NCI-H460 (cell line): ENCODE measurements at places on chromosomes 12 and 14.

GRCh38 chr12:89525305-89525823 is 483 bp downstream of the POC1B start:
- DNase-seq: no peak

GRCh38 chr12:54160769-54161480 is 27.9 kb downstream of the SMUG1 start:
- no peak for DNase-seq

DNA sequence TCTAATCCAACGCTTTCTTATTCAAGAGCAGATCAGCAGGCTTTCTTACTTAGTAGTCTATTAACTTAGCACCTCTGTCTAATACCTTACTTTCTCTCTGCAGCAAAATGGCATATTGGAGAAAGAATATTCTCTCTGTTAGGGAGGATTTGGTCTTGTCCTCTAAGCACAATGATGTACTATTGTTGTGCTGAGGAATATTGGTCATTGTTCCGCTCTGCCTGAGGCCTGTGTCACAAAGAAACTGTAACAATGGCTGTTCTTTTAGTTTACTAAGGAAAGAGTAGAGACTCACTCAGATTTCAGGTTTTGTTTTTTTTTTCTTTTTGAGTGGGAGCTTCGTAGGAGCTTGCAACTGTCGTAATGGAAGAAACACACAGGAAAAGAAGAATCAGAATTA is 1358.8 kb downstream of the LRFN5 start:
- no peak for DNase-seq

DNA sequence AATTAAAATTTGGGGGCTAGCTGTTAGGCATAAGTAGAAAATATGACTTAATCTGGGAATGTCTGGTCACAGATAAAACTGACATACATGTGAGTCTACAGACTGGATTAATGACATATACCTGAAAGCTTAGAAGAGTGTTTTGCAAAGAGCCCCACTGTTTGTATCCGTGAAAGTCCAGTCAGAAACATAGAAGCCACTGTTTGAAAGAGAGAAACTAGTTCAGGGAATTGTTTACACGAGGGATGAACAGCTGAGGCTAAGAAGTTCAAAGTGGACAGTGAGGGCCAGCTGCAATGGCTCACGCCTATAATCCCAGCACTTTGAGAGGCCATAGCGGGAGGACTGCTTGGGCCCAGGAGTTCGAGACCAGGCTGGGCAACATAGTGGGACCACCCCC is 36.2 kb upstream of the SGPP1 start:
- no peak for DNase-seq

- DNase-seq: no peak
Observed at GRCh38 chr12:100566887-100567637, 6.4 kb upstream of the GAS2L3 start.

GRCh38 chr12:131622422-131622955 is 88.4 kb upstream of the SFSWAP start:
- DNase-seq: no peak

- no peak for DNase-seq
Observed at GRCh38 chr14:44966601-44967336, 4.8 kb downstream of the TOGARAM1 start.

DNA sequence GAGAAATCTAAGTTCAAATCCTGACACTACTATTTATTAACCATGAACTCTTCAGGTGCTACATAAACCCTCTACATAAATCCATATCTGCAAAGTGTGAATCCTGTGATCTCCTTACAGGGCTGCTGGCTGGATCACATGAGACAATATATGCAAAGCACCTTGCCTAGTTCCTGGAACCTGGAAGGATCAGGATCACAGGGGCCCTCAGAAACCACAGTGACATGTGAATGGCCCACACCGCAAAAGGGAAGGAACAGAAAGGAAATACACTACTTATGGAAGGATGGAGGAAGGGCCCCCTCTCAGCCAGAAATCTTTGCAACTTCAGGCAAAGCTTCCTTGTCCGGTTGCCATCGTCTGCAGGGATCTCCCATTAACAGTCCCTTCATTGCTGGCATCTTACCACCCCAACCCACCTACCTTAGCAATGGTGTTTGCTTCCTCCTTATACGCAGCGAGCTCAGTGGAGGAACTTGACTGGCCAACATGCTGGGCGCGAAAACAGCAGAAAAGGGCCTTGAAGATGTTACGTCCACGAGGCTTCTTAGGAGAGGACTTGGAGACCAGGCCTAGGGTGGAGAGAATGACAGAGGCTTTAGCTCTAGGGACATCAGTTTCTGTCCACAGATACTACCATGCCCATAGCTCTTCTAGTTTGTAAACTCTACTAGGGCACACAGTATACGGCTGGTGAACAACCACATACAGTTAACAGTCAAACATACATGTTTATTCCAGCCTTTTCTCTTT is 10.7 kb upstream of the AVIL start:
- no peak for DNase-seq

- no peak for DNase-seq
Observed at GRCh38 chr12:15728118-15728598, 61.0 kb downstream of the EPS8 start.

DNA sequence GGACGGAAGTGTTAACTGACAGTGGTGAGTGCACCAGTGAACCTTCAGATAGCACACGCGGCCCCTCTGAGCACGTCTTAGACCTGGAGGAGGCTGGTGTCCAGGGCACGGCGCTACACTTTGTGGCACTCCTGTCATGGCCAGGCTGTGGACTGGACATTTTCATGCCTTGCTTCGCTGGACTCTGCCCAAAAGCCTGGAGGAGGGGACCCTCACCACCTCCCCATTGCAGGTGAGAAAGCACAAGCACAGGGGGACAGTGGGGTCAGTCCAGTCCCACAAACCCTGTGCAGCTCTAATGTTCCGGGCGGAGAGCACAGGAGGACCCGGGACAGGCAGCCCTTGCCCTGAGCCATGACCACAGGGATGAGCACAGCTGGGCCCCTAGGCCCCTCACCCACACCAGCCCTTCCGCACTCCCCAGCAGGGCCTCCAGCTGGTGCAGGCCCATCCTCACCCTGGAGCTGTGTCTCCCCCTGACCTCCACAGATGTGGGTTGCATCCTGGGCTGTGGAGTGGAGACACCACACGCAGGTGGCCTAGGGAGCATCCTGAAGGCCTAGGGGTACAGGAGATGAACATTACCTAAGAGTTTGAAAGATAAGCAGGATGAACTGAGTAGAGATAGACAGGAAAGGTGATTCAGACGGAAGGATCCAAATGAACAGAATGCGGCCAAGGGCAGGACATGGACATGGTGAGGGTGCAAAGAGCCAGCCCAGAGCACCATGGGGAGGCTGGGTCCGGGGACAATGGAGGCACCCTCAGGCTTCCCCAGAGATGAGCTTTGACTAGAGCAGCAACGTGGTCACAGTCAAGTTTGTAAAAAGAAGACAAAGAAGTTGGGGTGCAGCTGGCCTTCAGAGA is 132.8 kb downstream of the BCL11B start:
- DNase-seq: no peak

GRCh38 chr12:97946701-97947100 is 484.1 kb downstream of the RMST start:
- no peak for DNase-seq

- DNase-seq: no peak
Observed at GRCh38 chr12:79591988-79592387, 98.8 kb downstream of the PAWR start.

DNA sequence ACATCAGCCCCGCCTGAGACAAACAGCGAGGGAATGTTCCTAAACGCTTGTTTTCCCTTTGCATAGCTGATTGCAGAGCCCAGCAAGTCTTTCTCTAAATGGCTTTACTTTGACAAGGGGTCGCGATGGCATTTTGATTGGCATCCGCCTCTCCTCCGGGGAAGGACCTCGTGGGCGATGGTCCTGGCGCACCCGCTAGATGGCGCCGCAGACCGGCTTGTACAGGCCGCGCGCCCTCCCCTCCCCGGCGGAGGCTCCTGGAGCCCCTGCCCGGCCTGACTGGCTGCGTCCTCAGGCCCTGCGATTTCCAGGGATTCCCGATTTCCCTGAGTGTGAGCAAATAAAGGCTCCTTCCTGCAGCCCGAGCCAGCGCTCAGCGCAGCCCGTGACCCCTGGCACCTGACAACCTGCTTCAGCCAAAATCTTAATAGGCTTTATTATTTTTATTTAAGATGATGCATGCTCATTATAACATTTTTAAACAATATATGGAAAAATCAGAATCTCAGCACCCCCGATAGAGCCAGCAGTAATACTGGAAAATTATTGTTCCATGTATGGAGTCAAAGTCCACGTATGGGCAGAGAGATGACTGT is 468.3 kb downstream of the AACS start:
- DNase-seq: peak; percentile 18

GRCh38 chr12:116910645-116911451 is at the start of gene FBXW8:
Gene FBXW8, plus strand, starts transcription at chr12:116910950. Its CDS starts 88 bp downstream, at chr12:116911038.
- peak; percentile 43 for DNase-seq

DNA sequence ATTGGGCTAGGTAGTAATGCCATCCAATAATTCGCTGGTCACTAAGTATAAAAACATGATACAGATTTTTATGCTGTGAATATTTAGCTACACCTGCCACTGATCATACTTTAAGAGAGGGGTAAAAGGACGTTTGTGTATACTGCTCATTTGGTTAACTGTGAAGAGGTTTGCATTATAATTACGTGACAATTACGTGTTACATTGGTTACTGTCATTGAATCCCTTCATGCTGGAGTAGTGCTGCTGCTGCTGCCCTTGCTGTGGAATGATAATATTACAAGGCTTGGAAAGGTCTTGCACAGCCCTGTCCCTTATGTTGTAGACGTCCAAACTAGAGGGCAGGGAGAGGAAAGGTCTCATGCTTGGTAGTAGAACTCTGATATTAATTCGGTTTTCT is 312.2 kb upstream of the ATP2B1 start:
- DNase-seq: no peak

- DNase-seq: no peak
Observed at GRCh38 chr12:133106253-133106652, 23.8 kb downstream of the ZNF891 start.

- DNase-seq: peak; percentile 20
Observed at GRCh38 chr12:52380271-52380694, 5.2 kb downstream of the KRT84 start.

GRCh38 chr12:102052192-102053061 is 9.4 kb downstream of the WASHC3 start:
- DNase-seq: no peak

DNA sequence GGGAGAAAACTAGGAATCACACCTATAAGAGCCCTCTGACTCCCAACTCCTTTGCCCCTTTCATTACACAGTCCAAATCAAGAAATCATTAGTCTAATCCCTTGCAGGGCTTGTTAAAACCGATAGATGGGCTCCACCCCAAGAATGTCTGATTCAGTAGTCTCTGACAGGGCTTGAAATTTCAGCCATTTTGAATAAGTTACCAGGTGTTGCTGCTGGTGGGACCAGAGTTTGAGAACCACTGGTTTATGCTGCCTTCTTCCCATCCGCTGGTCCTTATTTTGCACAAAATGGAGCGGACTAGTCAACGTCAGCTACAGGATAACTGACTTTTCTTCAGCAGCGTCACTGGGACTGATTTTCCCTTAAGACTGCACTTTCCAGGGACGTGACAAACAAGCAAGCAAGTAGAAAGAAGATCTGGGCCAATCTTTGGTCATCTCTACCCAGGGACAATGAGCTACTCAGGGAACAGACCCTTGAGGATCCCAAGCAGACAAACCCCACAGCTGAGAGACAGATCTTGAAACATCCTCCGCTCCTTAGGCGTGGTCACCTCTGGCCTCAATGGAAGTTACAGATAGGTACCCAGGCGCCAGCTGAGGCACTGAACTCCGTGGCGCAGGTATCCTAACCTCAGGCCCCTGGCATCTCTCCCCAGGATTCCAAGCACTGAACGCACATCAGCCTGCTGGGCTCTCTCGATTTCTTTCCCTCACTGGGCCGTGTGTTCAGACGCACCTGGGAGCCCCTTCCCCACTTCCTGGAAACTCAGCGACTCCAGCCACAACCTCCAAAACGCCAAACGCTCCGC is 900 bp downstream of the KCTD10 start:
- DNase-seq: no peak

DNA sequence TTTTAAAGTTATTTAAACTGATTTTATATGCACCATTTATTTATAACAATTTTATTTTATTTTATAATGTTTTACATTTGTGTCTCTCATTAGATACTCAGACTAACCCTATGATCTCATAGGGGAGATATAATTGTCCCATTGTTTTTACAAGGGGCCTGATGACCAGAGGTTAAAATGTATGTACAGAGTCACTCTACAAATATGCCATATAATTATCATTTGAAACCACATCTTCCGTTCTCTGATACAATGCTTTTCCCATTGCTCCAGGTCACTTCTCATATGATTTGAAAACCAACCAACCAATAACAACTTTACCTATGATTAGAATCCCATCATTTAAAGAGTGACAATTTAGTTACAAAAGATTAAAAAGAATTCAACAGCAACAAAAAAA is 137.8 kb downstream of the GPHN start:
- DNase-seq: no peak

DNA sequence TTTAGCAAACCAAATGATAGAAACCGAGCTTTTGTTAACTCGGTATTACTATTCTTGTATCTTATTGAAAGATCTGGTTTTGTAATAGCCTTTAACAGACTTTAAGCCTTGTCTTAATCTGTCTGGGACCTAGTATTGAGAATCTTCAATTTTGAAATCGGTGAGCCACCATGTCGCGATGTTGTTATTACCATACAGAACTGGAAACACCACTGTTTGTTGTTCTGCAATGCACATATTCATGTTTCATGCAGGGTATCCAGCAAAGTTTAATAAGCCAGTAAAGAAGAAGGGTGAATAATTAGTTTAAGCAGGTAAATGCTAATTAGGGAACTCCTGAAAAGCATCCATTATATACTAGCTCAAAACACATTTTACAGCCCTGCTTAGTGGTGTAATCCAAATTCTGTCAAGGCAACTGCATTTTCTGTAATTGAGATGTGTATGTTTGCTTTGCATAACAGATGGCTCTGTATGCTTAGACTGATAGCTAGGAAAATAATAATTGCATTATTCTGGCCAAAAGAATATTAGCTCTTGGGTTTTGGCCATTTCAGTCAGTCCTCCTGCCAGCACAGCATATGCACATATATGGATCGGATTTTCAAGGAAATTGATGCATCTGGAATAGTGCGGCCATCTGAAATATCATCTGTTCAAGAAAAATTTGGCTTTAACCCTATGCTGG is 389.2 kb downstream of the EGLN3 start:
- DNase-seq: no peak

- DNase-seq: no peak
Observed at GRCh38 chr12:29455087-29455486, 42.4 kb downstream of the OVCH1 start.
